ENCODE measurements at places on chromosomes 1 and 21.
A peak's percentile ranks its signal among the peaks of the same experiment; 100 is the strongest.

- DNase-seq = no peak
Measured at GRCh38 chr1:193406901-193407300, 220.5 kb upstream of the B3GALT2 start.

DNA sequence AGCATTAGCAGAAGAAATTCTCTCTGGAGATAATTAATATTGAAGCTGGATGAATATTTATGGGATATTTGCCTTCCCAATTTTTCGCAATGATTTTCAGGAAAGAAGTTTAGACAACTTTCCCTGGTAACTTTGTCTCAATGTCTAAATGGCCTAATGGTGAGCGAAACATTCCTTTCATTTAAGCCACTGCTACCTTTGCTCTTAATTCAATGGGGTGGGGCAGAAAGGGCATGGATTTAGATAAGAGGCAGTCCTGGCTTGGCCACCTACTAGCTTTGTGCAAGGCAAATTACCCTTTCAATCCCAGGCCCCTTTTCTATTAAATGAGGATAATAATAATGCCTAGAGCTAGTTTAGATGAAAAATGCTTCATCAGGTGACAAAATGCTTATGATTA, 27.1 kb upstream of the LYST start:
- DNase-seq = no peak

- DNase-seq = peak; percentile 33
Measured at GRCh38 chr1:236281198-236281653, 532 bp downstream of the ERO1B start.

GRCh38 chr1:95257758-95258157, 23.7 kb downstream of the RWDD3 start:
- no peak for DNase-seq

DNA sequence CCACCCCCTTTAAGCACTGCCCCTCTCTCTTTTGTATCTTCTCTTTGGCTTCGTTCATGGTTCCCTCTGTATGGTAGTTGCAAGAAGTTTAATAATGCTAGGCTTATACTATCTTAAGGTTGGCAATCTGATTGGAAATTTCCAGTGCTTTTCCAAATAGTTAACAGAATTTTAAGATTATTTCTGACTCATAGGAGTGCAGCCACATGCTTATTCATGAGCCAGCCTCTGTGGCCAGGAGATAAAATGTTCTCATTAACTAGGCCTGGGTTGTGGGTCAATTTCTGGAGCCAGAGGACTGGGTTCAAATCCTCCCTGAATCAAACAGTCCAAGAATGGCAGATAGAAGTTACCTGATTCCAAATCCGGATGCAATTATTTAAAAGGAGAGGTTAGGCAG, 103.1 kb downstream of the ATP6V1G3 start:
- DNase-seq = no peak

DNA sequence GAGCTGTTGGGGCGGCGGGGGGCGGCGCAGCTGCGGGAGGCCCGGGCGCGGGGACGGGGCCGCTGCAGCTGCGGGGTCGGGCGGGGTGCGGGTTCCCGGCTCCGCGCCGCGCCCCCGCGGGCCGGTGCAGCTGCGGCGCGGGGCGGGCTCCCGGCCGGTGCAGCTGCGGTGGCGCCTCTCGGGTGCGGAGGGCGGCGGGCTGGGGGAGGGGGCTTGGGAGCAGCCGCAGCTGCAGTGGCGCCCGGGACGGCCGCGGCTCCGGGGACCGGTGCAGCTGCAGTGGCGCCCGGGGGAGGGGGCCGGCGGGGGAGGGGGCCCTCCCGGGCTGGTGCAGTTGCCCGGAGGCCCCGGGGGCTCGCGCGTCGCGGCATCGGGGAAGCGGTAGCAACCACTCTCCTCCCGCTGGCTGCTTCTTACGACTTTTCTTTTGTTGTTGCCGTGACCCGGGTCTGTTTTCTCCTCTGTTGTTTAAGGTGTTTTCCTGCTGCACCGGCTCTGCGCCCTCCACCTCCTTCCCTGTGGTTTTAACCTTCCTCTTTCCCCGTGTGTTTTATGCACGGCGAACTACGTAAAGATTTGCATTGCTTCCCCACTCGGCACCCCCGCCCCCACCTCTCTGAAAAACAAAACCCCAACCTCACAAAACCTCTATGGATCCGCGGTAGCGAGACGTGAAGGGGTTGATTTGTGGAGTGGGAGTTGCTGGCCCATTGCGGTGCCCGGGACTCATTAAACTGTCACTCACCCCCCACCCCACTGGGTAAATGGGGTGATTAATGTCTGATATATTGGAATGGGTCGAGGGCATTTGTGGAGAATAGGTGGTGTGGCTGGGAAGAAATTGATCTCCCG, 1.7 kb upstream of the ZBTB18 start:
- DNase-seq = peak; percentile 39

- DNase-seq = no peak
Measured at GRCh38 chr1:64171797-64172281, 31.6 kb upstream of the UBE2U start.

DNA sequence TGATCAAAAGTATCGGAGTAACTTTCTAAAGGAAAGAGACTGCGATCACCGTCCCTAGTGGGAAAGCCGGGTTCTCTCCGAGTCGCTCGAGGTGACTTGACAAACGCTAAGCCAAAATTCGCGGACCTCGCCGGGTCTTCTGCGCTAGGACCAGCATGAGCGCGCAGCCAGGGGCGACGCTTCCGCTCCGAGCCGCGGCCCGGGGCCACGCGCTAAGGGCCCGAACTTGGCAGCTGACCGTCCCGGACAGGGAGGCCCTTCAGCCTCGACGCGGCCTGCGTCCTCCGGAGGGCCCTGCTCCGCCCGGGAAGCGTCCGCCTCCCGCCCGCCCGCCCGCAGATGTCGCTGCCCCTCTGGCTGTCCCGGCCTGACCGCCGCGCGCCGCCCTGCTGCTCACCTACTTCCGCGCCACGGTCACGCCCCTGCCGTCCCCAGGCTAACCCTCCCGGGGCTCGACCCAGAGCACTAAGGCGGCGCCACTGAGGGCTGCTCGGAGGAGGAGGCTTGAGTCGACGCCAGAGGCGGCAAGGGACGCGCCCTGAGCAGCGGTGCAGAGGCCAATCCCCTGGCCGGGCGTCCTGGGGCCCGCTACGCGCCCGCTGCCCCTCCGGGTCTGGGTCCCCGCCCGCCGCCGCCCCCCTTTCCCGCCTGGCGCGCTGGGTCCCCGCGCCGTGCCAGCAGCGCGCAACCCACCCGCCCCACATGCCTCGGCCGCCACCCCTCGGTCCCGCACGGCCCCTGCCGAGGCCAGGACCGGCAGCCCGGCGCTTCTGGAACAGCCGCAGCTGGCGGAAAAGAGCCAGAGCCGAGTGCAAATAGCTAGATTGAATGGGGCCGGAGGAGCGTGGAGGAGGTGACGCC, 896 bp upstream of the DUSP10 start:
- peak; percentile 83 for DNase-seq

GRCh38 chr1:41340655-41341364, 20.4 kb upstream of the FOXO6 start:
- DNase-seq = no peak

DNA sequence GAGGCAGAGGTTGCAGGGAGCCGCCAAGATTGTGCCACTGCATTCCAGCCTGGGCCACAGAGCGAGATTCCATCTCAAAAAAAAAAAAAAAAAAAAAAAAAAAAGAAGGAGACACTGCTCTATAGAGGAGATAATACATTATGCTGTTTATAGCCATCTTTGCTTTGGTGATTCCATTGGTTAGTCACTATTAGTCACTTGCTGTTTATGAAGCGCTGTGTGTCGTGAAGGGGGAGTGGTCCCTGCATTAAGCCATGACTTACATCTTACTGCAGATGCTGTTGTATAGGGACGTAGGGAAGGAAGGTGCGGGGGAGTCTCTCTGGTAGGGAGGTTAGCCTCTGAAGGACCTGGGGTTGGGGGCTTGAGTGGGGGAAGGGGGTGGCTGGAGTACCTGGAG, 48.3 kb downstream of the HUNK start:
- no peak for DNase-seq

GRCh38 chr1:1876335-1876930, 14.5 kb downstream of the GNB1 start:
- DNase-seq = no peak

DNA sequence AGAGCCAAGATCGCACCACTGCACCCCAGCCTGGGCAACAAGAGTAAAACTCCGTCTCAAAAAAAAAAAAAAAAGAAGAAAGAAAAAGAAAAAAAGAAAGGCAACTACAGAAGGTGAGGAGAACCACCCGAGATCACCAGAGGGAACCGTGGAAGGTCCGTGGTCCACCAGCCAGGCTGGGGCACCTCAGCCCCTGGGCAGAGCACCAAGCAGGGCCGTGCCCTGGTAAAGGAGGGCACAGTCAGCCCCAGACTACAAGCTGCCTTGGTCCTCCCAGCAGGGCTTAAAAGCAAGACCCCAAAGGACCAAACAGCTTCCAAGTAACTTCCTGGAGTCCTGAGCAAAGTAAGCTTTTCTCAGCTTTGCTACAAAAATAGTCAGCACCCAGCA, 8.8 kb upstream of the SAMD11 start:
- no peak for DNase-seq

- no peak for DNase-seq
Measured at GRCh38 chr1:110430901-110431300, 20.0 kb upstream of the PROK1 start.

DNA sequence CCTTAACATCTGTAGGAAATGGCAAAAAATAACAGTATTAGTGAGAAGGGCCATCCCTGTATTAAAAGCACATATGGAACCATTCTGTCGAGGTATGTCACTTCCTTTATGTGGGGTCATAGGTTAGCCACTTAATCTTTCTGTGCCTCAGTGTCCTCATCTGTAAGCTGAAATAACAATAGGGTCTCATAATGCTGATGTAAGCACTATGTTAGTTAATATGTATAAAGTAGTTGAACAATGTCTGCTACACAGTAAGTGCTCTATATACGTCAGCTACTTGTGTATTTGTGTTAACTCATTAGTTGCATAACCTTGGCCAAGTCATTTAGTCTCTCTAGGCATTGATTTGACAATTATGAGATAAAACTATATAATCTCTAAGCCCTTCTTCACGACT, 11.8 kb downstream of the PLPPR5 start:
- DNase-seq = no peak

GRCh38 chr1:202622388-202622787, 87.9 kb downstream of the SYT2 start:
- DNase-seq = no peak

DNA sequence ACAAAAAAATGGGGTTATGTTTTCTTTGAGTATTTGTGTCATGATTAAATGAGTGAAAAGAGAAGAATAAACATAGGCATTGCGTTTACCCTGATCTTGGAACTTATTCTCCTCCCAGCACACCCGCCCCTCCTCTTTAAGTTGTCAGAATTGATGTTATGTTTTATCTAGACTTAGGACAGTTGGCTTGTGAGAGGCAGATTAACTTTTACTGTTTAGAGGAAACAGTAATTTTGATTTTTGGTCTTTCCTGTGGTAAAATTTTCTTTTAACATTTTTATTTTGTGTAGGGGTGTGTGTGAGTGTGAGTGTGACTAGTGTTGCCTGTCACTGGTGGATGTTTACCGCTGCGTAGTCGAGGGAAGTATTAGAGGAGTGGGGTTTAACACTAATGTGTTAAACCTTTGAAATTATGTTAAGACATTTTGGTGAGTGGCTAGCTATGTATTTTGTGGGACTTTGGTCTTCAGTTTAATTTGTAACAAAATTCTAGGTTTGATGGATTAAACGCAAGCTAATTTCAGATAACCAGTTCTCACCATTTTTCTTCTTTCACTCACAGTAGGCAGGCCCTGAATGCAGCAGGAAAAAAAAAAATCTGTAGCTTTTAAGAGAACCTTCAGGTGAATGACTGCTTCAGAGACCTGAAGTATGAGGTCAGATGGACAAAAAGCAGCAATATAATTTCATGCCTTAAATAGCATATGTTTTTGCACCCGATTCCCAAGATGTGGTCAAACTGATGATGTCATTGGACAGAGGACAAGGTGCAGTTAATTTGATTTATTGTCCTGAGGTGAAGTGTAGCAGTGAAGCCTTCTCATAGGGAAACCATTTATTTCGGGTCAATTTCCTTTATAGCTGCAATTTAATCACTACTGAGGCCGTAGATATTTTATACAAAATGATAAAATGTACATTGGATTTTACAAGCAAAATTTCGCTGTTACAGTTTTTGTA, 2.7 kb downstream of the POU2F1 start:
- DNase-seq = no peak

DNA sequence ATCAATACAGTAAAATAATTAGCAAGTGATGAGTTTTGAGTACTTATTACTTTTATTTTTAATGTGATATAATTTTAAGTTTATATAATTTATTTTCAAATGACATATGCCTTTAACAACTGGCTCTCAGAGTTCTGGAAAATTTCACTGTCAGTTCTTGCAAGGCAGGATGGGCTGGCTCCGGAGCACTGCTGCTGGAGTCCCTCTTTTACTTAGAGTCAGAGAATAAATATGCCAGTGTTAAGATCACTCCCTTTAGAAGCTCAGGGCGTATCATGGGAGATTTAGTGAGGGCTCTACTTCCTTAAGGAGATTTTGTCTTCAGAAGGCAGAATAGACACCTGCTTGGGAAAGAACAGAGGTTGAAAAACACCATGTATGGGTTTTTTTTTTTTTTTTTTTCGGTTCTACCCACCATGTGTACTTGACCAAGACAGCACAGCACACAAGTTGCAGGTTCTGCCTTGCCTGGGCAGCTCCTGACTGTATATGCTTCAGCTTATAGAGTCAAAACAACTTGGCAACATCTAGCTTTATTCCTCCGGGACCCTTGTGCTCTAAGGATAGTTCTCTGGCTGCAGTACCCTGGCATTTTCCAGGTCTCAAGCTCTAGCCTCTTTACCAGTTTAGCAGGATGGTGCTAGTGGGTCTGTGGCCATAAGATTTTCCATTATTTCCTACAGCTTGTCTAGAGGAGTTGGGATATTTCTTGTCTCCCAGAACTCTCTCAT, 29.7 kb upstream of the FMOD start:
- no peak for DNase-seq

GRCh38 chr1:186206048-186206570, 168.9 kb downstream of the TPR start:
- DNase-seq = no peak

GRCh38 chr1:165525708-165526107, 18.1 kb upstream of the LRRC52 start:
- DNase-seq = no peak

GRCh38 chr21:41731081-41731480, 35.8 kb downstream of the RIPK4 start:
- DNase-seq = no peak

- DNase-seq = no peak
Measured at GRCh38 chr1:22875841-22876240, 96.8 kb downstream of the LACTBL1 start.

DNA sequence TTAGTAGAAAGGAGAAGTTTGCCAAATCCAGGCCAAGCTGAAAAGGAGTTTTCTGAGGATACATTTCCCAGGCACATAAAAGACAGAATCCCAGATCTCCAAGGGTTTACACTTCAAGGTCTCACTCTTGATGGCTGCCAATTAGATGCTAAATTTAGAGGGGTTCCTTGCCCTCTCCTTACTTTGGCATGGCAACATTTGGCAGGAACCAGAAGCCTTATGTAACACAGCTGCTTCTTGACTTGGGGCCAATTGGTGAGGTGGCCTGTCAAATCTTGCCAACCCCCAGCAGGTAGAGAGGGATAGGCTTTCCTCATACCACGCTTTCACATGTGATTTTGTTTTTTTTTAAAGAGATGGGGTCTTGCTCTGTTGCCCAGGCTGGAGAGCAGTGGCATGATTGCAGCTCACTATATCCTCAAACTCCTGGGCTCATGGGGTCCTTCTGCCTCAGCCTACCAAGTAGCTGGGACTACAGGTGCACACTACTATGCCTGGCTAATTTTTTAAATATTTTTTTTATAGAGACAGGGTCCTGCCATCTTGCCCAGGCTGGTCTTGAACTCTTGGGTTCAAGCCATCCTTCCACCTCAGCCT, 25.2 kb upstream of the NKAIN1 start:
- DNase-seq = no peak

All from stimulated activated CD4-positive, alpha-beta T cell treated with anti-CD3 and anti-CD28 coated beads, Interleukin-2, amount 100 ng/mL, for 24 hours (primary cell).